Endothelial cell of umbilical vein (primary cell): ENCODE measurements at places on chromosomes 7 and 10.

DNA sequence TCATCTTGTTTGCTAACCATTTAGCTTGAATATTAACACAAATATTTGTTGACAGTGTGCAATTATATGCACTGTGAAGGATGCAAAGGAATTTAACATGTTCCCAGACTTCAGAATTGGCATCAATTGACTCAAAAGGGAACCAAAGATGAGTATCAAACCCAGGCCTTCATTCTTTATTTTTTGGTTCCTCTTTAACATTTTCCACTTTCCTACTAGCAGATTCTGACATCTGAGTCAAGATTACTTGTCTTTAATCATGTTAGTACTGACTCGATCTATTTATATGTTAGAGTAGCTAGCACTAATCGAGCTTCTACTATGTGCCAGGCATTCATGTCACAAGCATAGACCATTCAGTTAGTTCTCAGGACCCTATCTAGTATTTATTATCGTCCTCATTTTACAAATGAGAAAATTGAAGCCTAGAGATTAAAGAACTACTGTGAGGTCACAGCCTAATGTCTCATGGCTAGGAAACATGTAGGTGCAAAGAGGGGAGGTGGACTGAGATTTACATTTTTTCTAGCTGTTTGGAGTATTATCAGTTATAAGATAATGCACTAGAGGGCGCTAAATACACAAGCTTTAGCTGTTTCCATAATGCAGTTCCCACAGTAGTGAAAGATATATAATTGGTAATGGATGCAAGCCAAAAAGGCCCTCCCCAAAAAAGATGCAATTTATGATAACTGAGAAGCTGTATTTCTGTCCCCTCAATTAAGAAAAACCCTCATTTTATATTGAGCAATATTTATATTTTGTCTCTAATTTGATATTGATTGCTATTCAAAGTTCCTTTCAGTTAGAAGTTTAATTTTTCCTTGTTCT is 32.9 kb upstream of the KMT2E start:
- H3K4me3 ChIP-seq = no peak overlapping the region
- peaks cover 56% of the 10 kb centered on the region for H3K4me1 ChIP-seq
- peak overlapping the region; percentile 25 for H3K27ac ChIP-seq
- no peaks in the 10 kb centered on the region for H3K27me3 ChIP-seq
- H3K36me3 ChIP-seq = no peaks in the 10 kb centered on the region

GRCh38 chr10:101063548-101064414 is 2.0 kb downstream of the KAZALD1 start:
- peak; percentile 20 for DNase-seq
- no peaks in the 10 kb centered on the region for H3K27me3 ChIP-seq
- no peak overlapping the region for H3K27ac ChIP-seq
- H3K4me1 ChIP-seq = peaks cover 54% of the 10 kb centered on the region

GRCh38 chr10:49733866-49734265 is 28.3 kb downstream of the OGDHL start:
- no peak overlapping the region for H3K4me3 ChIP-seq
- no peaks in the 10 kb centered on the region for H3K27me3 ChIP-seq
- H3K36me3 ChIP-seq = no peaks in the 10 kb centered on the region

DNA sequence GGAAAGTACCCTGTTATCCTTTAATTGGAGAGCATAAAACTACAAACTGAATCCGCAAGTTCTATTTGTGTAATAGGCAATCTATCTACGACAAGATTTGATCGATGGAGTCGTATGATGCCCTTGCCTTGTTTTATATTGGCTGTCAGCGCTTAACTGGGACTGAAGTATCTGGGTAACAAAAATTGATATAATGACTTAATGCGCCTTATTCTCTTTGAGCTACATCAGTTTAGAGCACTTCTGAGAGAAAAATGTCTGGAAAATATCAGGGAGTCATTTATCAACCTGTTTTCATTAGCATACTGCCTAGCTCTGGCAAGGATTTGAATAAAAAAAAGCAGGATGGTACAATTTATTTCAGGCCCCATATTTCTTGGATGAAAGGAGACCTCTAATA is 262.1 kb downstream of the LRMDA start:
- H3K27me3 ChIP-seq = no peaks in the 10 kb centered on the region
- H3K4me3 ChIP-seq = no peak overlapping the region
- no peak overlapping the region for H3K27ac ChIP-seq
- no peaks in the 10 kb centered on the region for H3K36me3 ChIP-seq

- H3K4me1 ChIP-seq = no peaks in the 10 kb centered on the region
- no peak for DNase-seq
- no peak overlapping the region for H3K27ac ChIP-seq
- no peaks in the 10 kb centered on the region for H3K27me3 ChIP-seq
- no peaks in the 10 kb centered on the region for H3K36me3 ChIP-seq
- no peak overlapping the region for H3K4me3 ChIP-seq
These were observed 9.2 kb downstream of the PRKCQ start for GRCh38 chr10:6570893-6571292.

GRCh38 chr7:117775801-117776200 is 97.4 kb downstream of the CTTNBP2 start:
- H3K4me3 ChIP-seq = no peak overlapping the region
- H3K4me1 ChIP-seq = no peaks in the 10 kb centered on the region
- DNase-seq = no peak

DNA sequence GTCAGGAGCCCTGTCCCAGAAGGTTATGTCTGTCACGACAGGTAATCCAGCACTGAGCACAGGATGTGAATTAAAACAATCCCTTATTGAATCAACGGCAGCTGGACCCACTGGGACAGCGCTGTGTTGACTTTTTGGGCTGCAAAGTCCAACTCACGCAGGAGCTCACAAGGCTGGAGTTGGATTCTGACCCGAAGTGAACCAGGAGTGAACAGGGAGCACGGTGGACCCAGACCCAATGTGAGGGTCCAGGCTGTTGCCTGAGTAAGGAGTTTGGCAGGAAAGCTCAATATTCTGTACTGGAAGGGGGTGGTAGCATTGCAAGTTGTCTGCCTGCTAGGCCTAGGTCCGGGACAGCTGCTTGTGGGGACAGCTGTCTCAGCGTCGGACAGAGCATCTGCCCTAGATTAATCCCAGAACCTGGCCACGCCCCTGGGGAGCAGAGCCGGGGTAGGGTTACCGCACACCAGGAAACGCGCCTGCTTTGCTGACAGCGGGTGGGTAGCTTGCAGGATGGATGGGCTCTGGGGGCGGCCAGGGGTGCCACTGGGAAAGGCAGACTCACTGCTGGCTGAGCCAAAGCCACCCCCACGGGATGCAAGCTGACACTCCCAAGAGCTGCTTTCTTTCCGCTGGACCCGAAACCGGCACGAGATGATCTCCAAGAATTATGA is 24.0 kb downstream of the COL26A1 start:
- H3K27ac ChIP-seq = no peak overlapping the region
- no peaks in the 10 kb centered on the region for H3K27me3 ChIP-seq
- no peaks in the 10 kb centered on the region for H3K4me1 ChIP-seq
- H3K36me3 ChIP-seq = no peaks in the 10 kb centered on the region

GRCh38 chr10:79202188-79203013 is 133.6 kb downstream of the ZMIZ1 start:
- peaks cover 34% of the 10 kb centered on the region for H3K36me3 ChIP-seq
- H3K4me3 ChIP-seq = no peak overlapping the region
- DNase-seq = peak; percentile 55

- no peak overlapping the region for H3K27ac ChIP-seq
- H3K36me3 ChIP-seq = no peaks in the 10 kb centered on the region
- peaks cover 6% of the 10 kb centered on the region for H3K27me3 ChIP-seq
- no peak overlapping the region for H3K4me3 ChIP-seq
- H3K4me1 ChIP-seq = no peaks in the 10 kb centered on the region
These were observed 8.8 kb downstream of the DDC start for GRCh38 chr7:50556247-50556991.

- DNase-seq = no peak
- H3K27ac ChIP-seq = no peak overlapping the region
- no peaks in the 10 kb centered on the region for H3K4me1 ChIP-seq
These were observed 92.0 kb upstream of the PAX2 start for GRCh38 chr10:100653238-100653956.

GRCh38 chr10:131140606-131141005 is 170.9 kb downstream of the TCERG1L start:
- H3K4me1 ChIP-seq = no peaks in the 10 kb centered on the region
- H3K36me3 ChIP-seq = no peaks in the 10 kb centered on the region
- no peak overlapping the region for H3K4me3 ChIP-seq
- no peak overlapping the region for H3K27ac ChIP-seq

GRCh38 chr10:63128443-63128842 is 4.7 kb upstream of the NRBF2 start:
- H3K4me3 ChIP-seq = no peak overlapping the region
- no peak overlapping the region for H3K27ac ChIP-seq
- no peak for DNase-seq
- no peaks in the 10 kb centered on the region for H3K4me1 ChIP-seq
- no peaks in the 10 kb centered on the region for H3K36me3 ChIP-seq

GRCh38 chr7:156003220-156004162 is 191.2 kb upstream of the SHH start:
- no peaks in the 10 kb centered on the region for H3K4me1 ChIP-seq
- no peaks in the 10 kb centered on the region for H3K27me3 ChIP-seq
- H3K36me3 ChIP-seq = no peaks in the 10 kb centered on the region
- no peak overlapping the region for H3K4me3 ChIP-seq
- DNase-seq = no peak

DNA sequence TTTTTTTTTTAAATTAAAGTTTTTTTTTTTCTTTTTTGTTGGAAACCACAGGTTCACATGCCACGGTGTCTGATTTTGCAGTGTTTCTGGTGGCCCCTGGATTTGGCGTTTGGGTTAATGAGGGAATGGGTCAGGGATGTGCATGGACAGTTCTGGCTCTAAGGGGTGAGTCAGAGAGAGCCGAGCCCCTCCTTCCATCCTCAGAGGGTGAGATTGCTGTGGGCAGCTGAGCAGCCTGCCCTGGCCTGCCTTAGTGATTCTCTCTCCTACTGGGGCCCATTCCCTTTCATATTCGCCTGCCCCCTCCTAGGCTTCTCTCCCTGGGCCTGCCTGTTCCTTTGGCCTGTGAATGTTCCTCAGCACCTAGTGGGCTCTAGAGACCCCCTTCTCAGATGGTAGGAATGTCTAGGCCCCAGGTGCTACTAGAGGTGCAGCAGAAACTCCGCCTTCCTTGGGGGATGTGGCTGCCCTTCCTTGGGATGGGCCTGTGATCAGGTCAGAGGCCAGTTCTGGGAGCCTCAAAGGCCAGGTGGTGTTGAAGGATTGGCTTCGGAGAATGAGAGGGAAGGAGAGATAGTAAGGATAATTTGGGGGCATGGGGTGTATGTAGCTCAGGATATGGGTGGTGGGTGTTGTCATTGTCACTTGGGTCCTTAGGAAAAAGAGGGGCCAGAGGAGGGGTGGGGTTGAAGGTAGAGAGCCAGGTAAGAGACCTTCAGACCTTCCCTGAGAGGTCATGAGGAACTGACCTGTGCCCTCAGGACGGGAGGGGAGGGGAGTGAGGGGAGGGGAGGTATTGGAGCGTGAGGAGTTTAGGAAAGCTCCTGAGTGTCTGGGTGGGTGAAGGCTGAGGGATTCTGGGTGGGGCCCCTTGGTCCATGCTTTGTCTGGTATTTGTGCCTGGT is 19.8 kb downstream of the TSPAN14 start:
- H3K4me3 ChIP-seq = no peak overlapping the region
- H3K27ac ChIP-seq = peak overlapping the region; percentile 7
- H3K4me1 ChIP-seq = peaks cover 80% of the 10 kb centered on the region
- H3K27me3 ChIP-seq = no peaks in the 10 kb centered on the region
- DNase-seq = no peak

GRCh38 chr7:8742837-8743236 is 309.4 kb downstream of the NXPH1 start:
- H3K4me3 ChIP-seq = no peak overlapping the region
- no peaks in the 10 kb centered on the region for H3K36me3 ChIP-seq

- H3K4me1 ChIP-seq = peaks cover 54% of the 10 kb centered on the region
- H3K36me3 ChIP-seq = no peaks in the 10 kb centered on the region
- no peak for DNase-seq
- no peak overlapping the region for H3K4me3 ChIP-seq
These were observed 76.6 kb downstream of the PTPRE start for GRCh38 chr10:127983344-127984100.
